PC-3 (cell line): ENCODE measurements at places on chromosomes 12 and 14. TPM values are rescaled to one million over a fixed set of nuclear protein-coding genes. Genes with fewer than 3 reads are reported as not detected.

RHOJ gene
- total RNA-seq: not detected in 2 replicates

LTBP2 gene
- total RNA-seq: 17.4 and 18.1 TPM in 2 replicates

TAS2R30 gene
- 0.66 and 2.0 TPM in 2 replicates for total RNA-seq

FAM90A1 gene
- not detected in 2 replicates for total RNA-seq

IPO8 gene
- 13.3 and 19.6 TPM in 2 replicates for total RNA-seq

SALL2 gene
- 4.1 and 6.0 TPM in 2 replicates for total RNA-seq

G2E3 gene
- 27.8 and 32.8 TPM in 2 replicates for total RNA-seq

SYNDIG1L gene
- not detected in 2 replicates for total RNA-seq

YARS2 gene
- total RNA-seq: 31.4 and 37.4 TPM in 2 replicates

EFCAB11 gene
- total RNA-seq: 7.0 and 10.0 TPM in 2 replicates

RNF212B gene
- total RNA-seq: not detected in 2 replicates

GSC gene
- total RNA-seq: not detected in 2 replicates

TC2N gene
- total RNA-seq: 3.7 and 6.2 TPM in 2 replicates

HPD gene
- not detected in 2 replicates for total RNA-seq

TUBA1B gene
- total RNA-seq: 4,374 and 4,720 TPM in 2 replicates
